Stimulated activated CD8-positive, alpha-beta memory T cell treated with anti-CD3 and anti-CD28 coated beads, Interleukin-4, amount 100 ng/mL, for 4 hours (primary cell): ENCODE measurements at places on chromosomes 3 and 15.

DNA sequence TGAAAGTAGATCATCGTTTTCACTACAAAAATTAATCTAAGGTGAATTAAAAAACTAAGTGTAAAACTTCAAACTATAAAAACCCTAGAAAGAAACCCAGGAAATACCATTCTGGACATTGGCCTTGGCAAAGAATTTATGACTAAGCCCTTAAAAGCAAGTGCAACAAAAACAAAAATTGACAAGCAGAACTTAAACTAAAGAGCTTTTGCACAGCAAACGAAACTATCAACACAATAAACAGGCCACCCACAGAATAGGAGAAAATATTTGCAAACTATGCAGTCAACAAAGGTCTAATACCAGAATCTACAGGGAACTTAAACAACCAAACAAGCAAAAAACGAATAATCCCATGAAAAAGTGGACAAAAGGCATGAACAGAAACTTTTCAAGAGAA, 302.0 kb downstream of the CHST2 start:
- no peak for DNase-seq

GRCh38 chr3:11626084-11626463, 17.6 kb downstream of the VGLL4 start:
- no peak for DNase-seq

- DNase-seq, result no peak
Measured at GRCh38 chr15:23415321-23415865, 31.6 kb downstream of the GOLGA6L2 start.

- no peak for DNase-seq
Measured at GRCh38 chr15:88238618-88239430, 17.7 kb downstream of the NTRK3 start.
